Right renal pelvis (tissue), 4 donors: ENCODE measurements at places on chromosomes 7 and 10. TPM values are rescaled to one million over a fixed set of nuclear protein-coding genes. Genes with fewer than 3 reads are reported as not detected.

Gene LRRC18
- polyA plus RNA-seq, result not detected

Gene FAM25G
- polyA plus RNA-seq, result not detected

Gene FAM20C
- 62.1 TPM for polyA plus RNA-seq

Gene SLC26A5
- 0.17 TPM for polyA plus RNA-seq

Gene KCNH2
- polyA plus RNA-seq, result 26.1 TPM

Gene RNF32
- polyA plus RNA-seq, result 2.7 TPM

DNA sequence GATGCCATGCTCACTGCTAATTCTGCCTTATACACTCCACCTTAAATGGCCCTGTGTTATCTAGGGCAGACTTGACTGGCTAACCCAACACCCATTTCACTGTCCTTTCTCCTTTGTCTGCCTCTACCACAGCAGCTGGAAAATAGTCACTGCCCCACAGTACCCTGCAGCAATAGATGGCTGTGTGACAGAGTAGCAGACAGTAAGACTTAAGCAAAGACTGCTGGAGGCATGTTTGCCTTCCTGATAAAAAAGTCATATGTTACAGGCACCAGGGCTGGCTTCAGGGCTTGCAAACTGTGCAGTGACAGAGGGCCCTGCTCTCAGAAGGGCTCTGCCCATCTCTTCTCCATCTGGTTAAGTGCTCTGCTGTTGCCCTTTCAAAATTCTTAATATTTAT lies 332.6 kb upstream of the GHITM start:
- no peak for DNase-seq

DNA sequence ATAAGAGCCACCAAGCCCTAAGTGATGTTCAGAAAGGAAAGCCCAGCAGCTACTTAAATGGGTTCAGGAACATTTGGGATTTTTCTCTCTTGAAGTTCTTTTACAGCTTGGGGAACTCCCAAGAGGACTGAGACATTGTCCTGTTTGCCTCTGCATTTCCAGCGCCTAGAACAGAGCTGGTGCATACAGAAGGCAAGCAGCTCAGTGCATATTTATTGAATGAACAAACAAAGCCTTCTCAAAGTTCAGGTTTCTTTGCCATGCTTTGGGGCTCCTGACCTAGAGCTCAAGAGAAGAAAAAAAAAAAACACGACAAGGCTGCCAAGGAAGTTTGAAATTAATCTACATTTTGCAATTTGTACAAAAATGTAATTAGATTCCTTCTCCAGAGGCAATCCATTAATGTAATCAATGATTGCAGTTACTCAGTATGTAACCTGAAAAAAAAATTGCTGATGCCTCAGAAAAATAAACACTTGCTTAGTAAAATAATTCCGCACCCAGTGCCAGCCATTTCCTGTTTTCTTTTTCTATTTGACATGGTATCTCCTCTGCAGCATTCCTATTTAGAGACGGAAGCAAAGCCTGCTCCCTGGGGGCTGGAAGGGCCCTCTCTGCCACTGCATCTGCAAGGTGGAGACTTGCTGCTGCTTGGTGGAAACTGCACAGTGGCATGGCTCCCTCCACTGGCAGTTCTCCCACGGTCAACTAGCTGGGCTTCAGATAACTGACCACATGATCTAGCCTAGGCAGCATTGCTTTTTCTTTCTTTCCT lies 157.3 kb downstream of the TMEM178B start:
- no peak for DNase-seq

GRCh38 chr7:3065724-3066143 lies 22.1 kb upstream of the CARD11 start:
- DNase-seq, result no peak

GRCh38 chr7:16753932-16754855 lies 639 bp downstream of the TSPAN13 start:
- peak; percentile 35 for DNase-seq

GRCh38 chr10:70866424-70866823 lies 21.9 kb downstream of the PCBD1 start:
- no peak for DNase-seq

GRCh38 chr7:11950281-11950680 lies 118.3 kb upstream of the THSD7A start:
- DNase-seq, result no peak

DNA sequence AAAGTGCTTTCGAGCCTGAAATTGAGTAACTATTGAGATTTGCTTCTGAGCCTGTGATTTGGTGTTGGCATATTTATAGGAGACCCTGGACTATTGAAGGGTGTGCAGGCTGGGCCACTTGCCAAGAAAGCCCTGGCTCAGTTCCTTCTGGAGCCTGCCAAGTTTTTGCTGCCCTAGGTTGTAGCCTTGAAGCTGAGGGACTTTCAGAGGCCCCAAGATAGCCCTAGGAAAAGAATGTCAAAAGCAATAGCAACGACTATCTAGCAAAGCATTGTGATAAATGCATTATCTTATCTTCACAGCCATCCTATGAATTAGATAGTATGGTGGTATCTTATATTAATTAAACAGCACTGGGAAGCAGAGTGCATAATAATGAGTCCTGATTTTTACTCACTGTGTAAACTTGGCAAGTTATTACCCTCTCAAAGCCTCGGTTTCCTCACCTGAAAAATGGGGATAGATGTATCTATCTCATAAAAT lies 473.7 kb upstream of the PODXL start:
- DNase-seq, result peak; percentile 8

DNA sequence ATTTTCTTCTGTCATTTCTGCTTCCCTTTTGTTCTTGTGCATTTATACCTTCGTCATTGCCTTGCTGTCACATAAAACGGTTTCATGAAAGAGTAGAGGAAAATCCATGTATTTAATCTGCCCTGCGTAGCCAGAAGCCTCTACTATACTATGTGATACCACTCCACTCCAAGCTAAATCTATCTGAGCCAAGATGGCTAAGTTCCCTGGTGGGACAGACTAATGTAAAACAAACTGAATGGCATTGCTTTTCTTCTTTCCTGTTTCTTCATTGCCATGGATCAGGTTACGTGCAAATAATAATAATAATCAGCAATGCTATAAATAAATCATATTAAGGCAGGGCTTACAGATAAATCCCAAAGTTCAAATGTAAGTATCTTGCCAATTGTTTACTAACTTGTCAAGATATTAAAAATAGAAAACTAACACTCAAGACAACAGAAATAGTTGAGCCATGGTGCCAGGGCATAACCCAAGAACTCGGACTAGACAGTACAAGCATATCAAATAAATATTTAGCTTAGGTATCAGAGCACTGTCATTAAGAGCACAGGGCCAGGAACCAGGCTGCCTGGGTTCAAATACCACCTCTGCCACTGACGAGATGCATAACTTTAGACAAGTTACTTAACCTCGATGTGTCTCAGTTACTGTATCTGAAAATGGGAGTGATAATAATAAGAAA lies 151.4 kb downstream of the PDE1C start:
- no peak for DNase-seq

DNA sequence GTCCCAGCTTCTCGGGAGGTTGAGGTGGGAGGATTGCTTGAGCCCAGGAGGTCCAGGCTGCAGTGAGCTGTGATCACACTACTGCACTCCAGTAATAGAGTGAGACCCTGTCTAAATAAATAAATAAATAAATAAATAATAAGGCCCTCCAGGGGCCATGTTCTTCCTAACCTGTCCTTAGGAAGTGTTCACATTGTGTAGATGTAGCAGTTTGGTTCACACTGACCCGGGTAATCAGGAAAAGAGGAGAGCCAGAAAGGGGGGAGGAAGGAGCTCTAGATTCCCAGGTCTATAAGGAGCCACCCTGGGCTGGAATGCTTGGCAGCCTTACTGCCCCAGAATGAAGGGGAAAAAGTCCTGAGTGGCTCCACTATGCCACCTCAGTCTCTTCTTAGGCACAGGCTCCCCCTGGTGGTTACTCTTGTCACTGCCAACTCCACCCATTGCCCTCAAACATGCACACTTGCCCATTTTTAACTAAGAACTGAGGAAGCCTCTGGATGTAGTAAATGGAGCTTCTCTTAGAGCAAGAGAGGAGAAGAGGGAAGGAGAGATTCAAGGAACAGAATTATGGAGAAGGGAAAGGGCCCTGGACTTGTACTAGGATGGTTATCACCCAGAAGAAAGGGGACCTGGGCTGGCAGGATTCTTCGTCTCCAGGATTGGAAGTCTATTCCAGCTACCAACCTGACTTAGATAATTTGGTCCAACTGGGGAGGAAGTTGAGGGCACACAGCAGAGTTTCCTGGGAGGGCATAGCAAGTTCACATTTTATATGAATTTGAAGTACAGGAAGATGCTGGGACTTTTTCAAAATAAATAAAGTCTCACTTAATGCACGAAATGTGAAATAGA lies 7.8 kb downstream of the HPS6 start:
- no peak for DNase-seq

GRCh38 chr7:6121141-6121540 lies 90.0 kb downstream of the ANKRD61 start:
- DNase-seq, result no peak

DNA sequence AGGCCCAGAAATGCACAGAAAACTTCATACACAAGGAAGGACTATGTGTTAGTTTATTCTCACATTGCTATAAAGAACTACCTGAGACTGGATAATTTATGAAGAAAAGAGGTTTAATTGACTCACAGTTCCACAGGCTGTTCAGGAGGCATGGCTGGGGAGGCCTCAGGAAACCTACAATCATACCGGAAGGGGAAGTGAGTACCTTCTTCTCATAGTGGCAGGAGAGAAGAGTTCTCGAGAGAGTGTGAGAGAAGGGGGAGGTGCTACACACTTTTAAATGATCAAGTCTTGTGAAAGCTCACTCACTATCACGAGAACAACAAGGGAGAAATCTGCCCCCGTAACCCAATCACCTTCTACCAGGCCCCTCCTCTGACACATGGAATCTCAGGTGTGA lies 16.8 kb upstream of the RAMP3 start:
- no peak for DNase-seq

GRCh38 chr10:86851328-86852207 lies 95.1 kb downstream of the BMPR1A start:
- DNase-seq, result no peak

- no peak for DNase-seq
Measured at GRCh38 chr7:155153676-155154075, 83.6 kb downstream of the HTR5A start.

- no peak for DNase-seq
Measured at GRCh38 chr10:31927565-31927883, 1.1 kb downstream of the ARHGAP12 start.

GRCh38 chr10:49612513-49613164 lies 1.2 kb upstream of the CHAT start:
- no peak for DNase-seq

- DNase-seq, result no peak
Measured at GRCh38 chr7:16967300-16967811, 85.6 kb upstream of the AGR3 start.

GRCh38 chr10:93357680-93358079 lies 124.5 kb downstream of the MYOF start:
- no peak for DNase-seq

DNA sequence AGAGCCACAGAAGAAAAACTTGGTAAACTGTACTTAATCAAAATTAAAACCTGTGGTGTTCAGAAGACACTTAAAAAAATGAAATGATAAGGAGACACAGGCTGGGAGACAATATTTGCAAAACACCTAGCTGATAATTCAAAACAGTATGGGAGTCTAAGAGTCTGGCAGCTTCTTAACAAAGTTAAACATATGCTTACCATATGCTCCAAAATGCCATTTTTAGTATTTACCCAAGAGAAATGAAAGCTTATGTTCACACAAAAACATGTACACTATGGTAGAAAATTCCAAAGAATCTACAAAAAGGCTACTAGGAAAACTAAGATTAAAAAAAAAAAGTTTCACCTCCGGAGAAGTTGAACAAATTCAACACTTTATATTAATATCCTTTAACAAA lies 48.6 kb downstream of the ITGB1 start:
- no peak for DNase-seq

DNA sequence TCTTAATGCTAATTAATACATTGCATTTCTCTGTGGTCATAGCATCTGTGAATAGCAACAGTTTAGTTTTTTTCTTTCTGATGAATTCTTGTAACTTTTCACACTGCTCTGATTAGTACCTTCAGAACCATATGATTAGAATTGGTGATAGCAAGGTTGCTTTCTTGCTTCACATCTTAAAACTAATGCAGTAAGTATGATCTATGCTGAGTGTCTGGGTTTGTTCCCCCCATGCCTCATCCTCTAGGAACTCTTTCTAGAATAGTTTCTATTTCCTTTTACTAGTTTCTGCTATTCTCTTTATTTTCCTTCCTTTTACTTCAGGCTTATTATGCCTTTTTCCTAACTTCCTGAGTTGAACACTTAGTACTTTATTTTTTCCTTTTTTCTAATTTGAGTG lies 32.4 kb downstream of the TES start:
- no peak for DNase-seq

- DNase-seq, result no peak
Measured at GRCh38 chr7:138618933-138619332, 82.2 kb downstream of the SVOPL start.

DNA sequence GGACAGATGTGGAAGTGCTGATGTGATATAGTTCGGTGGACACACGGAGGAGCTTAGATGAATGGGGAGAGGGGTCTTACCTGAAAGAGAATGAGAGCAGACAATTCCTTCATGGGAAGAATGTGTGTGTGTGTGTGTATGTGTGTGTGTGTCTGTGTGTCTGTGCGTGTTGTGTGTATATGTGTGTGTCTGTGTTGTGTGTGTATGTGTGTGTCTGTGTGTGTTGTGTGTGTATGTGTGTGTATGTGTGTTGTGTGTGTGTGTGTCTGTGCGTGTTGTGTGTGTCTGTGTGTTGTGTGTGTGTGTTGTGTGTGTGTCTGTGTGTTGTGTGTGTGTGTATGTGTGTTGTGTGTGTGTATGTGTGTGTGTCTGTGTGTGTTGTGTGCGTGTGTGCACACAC lies 104.2 kb downstream of the FAM204A start:
- no peak for DNase-seq
